ENCODE measurements at places on chromosomes 1 and 21. TPM values are rescaled to one million over a fixed set of nuclear protein-coding genes. Genes with fewer than 3 reads are reported as not detected.
A peak's percentile ranks its signal among the peaks of the same experiment; 100 is the strongest.

DNA sequence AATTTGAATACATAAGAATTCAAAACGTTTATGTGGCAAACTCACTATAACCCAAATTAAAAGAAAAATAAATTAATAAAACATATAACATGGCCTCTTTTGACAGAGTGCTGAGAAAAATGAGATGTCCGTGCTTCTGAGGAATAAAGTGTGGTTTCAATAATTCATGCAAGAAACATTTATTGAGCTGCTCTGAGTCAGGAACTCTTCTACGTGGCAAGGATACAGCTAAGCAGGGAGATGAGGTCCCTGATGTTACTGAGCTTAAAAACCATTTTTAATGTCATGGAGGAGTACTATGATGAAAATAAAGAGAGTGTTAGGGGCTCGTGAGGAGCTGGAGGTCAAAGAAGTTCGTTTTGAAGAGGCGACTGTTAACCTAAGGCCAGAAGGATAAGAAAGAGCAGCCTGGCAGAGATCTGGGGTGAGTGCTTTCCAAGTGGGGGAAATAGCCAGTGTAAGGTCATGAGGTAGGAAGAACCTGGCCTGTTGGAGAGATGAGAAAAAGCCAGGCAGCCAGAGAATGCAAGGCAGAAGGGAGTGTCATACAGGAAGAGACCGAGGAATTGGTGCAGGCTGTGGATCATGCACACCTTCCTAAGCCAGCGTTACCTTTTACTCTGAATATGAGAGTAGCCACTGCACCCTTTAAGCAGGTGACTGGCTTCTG lies 182.2 kb upstream of the DUSP10 start:
- DNase-seq, result no peak

- DNase-seq, result no peak
Observed at GRCh38 chr1:38114241-38115026, 67.8 kb upstream of the POU3F1 start.

DNA sequence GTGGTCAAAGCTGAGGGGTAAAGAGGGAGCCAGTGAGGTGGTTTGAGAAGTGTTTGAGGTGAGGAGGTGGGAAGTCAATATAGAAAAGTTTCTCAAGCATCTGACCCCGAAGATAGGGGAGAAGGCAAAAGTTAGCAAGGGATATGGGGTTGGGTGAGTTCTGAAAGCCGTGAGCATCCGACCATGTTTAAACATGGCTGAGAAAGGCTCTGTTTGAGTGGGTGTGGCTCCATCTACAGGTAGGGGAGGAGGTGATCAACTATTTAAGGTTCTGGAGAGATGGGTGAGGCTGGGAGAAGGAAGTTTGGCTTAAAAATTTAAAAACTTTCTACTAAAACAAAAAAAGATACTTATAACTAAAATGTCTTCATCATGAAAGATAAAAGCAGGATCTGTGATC lies 273.8 kb downstream of the KCNJ6 start:
- DNase-seq, result no peak

GRCh38 chr1:223102797-223103533 lies 40.1 kb downstream of the TLR5 start:
- no peak for DNase-seq

Gene AGTRAP
- 25.4 TPM for total RNA-seq

DNA sequence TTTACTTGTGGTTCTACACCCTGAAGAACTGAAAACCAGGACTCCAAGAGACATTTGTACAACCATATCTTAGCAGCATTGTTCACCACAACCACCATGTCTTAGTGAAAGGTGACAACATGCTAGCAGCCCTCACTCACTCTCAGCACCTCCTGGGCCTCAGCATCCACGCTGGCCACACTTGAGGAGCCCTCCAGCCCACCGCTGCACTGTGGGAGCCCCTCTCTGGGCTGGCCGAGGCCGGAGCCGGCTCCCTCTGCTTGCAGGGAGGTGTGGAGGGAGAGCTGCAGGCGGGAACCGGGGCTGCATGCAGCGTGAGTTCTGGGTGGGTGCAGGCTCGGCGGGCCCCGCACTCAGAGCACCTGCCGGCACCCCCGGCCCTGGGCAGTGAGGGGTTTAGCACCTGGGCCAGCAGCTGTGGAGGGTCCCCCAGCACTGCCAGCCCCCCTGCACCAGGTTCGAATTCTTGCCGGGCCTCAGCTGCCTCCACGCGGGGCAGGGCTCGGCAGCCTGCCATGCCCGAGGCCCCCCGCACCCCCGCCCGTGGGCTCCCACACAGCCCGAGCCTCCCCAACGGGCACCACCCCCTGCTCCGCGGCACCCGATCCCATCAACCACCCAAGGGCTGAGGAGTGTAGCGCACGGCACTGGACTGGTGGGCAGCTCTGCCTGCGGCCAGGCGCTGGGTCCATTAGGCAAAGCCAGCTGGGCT lies 9.2 kb downstream of the C1orf159 start:
- no peak for DNase-seq

- DNase-seq, result no peak
Observed at GRCh38 chr1:173775578-173776226, 48.8 kb upstream of the DARS2 start.

GRCh38 chr1:23448846-23449245 lies 24.3 kb upstream of the TCEA3 start:
- DNase-seq, result no peak

Gene NCMAP
- total RNA-seq, result not detected

GRCh38 chr21:21714426-21714825 lies 716.2 kb downstream of the NCAM2 start:
- DNase-seq, result no peak

- DNase-seq, result no peak
Observed at GRCh38 chr1:151147132-151147503, 687 bp upstream of the SEMA6C start.

Gene CHI3L1
- total RNA-seq, result not detected

Gene SLC44A5
- total RNA-seq, result 0.21 TPM

Gene SLAMF9
- total RNA-seq, result not detected

Gene CTSE
- total RNA-seq, result not detected

DNA sequence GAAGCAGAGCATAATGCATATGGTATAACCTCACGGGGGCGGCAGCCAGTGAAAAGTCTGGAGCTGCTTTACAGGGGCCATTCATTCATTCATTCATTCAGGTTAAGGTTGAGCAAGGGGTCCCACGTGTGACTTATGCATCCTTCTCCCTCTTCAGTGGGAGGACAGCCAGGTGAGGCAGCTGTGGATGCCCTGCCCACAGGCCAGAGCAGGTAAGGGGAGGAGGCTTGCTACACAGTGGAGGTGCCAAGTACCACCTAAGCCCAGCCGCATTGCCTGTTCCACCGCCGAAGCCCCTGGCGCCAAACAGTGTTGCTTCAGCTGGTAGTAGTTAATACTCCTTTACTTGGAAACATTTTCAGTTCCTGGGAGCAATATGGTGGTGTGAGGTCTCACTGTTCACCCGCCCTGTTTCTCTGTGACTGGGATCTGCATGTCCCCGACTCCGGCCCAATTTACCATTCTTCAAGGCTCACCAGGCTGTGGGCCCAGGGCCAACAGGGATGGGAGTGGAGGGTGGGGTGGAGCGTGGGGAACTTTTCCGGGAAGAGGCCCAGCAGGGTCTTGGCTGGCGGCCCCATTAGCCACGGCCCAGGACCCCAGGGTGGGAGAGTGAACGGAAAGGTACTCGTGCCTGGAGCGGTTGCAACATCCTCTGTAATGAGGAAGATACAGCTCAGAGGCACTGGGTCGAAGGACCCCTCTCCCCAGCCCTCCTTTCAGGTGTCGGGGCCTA lies 722 bp upstream of the PODN start:
- no peak for DNase-seq

GRCh38 chr1:156316909-156317308 lies 17.8 kb upstream of the VHLL start:
- no peak for DNase-seq

Gene FBXO2
- total RNA-seq, result 1.4 TPM

Gene RIPPLY3
- 0.21 TPM for total RNA-seq

- DNase-seq, result no peak
Observed at GRCh38 chr1:244974106-244974505, 109.8 kb upstream of the HNRNPU start.

- peak; percentile 63 for DNase-seq
Observed at GRCh38 chr1:232880354-232880753, 70.1 kb upstream of the NTPCR start.

- DNase-seq, result no peak
Observed at GRCh38 chr21:33510826-33511225, 19.3 kb upstream of the DNAJC28 start.

DNA sequence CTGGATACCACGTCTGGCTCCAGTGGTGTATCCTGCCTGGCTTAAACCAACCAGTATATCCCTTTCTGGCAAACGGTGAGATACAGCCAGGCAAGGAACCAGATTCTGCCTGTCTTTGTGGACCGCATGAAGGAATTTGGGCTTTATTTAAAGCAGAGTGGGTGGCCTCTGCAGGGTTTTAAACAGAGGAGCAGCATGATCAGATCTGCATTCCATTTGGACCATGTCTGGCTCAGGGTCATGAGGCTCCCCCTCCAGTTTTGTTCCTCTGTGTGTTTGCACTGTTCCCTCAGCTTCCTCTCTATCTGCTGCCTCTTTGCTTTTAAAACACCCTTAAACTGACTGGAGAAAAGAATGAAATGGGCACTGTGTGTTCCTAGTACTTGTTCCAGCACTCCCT lies 195.0 kb downstream of the GIPC2 start:
- no peak for DNase-seq

- no peak for DNase-seq
Observed at GRCh38 chr1:145926686-145927062, 610 bp downstream of the RBM8A start.

GRCh38 chr21:38611277-38611676 lies 113.0 kb upstream of the ERG start:
- no peak for DNase-seq

Gene TMEM51
- total RNA-seq, result 0.81 TPM

DNA sequence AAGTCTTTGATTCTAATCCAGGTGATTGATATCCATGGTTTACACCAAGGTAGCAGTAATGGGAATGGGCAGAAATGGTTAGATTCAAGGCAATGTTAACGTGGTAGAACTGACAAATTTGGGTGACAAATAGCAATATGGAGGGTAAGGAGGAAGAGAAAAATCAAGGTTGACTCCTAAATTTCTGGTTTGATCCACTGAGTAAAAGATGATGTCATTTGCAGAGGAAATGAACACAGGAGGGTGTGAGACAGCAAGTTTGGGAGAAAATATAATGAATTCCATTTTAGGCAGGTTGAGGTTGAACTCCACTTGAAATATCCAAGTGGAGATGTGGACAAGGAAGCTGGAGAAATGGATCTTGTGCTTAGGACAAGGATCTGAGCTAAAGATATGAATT lies 170.9 kb upstream of the CAMK1G start:
- no peak for DNase-seq

All from osteocyte (in vitro differentiated cells).